ENCODE measurements at places on chromosomes 7 and 10. TPM values are rescaled to one million over a fixed set of nuclear protein-coding genes. Genes with fewer than 3 reads are reported as not detected.

The AQP1 gene
- total RNA-seq, result 284 TPM

The TUBAL3 gene
- not detected for total RNA-seq

The OR2A1 gene
- not detected for total RNA-seq

The TAS2R16 gene
- not detected for total RNA-seq

The TSPAN12 gene
- 61.4 TPM for total RNA-seq

The GJC3 gene
- total RNA-seq, result 0.30 TPM

The MINDY4 gene
- 3.5 TPM for total RNA-seq

The SAP25 gene
- total RNA-seq, result 0.84 TPM

All from Right ventricle myocardium inferior (tissue), 1 donor.